AG20443 (cell line): ENCODE measurements at places on chromosomes 5 and 9.

DNA sequence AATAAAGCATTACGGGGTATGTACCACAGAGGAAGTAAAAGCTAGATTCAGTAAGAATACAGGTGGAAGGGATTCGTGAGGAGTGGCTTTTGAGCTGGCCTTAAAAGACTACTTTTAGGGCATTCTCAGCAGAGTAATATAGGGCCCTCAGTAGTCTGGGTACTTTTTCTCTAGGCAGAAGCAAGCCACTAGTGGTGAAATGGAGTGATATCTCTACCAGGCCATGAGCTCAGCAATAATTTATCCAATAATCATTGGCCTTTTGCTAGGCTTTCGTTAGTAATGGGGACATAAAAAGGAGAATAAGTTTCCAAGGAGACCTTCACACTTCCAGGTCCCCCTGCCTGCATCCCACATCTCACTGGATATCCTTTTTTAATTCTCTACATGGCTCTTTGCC lies 1.7 kb downstream of the POLR3G start:
- DNase-seq = no peak

- DNase-seq = no peak
These were observed 60.9 kb downstream of the NNT start for GRCh38 chr5:43663916-43664315.

- DNase-seq = no peak
These were observed 14.7 kb downstream of the TRAF2 start for GRCh38 chr9:136900988-136901515.

GRCh38 chr5:105807290-105807689 lies 1863.4 kb downstream of the EFNA5 start:
- DNase-seq = no peak

GRCh38 chr5:53433026-53433425 lies 47.4 kb upstream of the FST start:
- DNase-seq = no peak

GRCh38 chr5:96780626-96781025 lies 27.1 kb downstream of the ERAP1 start:
- no peak for DNase-seq

DNA sequence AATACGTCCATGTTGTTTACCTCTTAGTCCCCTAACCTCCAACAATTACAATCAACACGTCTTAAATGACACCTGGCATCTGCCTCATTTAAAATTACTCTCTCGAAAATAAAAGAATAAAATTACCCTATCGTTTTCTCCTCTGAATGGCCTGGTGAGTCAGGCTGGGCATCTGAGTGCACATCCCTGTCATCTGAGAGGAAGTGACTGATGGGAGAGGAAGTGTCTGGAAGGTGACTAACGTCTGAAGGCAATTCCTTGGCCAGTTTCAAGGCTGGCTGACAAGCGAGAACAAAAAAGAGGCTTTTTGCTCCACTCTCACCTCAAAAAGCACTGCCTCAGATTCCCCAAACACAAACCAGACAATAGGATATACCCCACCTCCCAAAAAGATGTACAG lies 57.7 kb downstream of the MAPKAP1 start:
- peak; percentile 84 for DNase-seq

GRCh38 chr5:95022967-95023695 lies 261.8 kb downstream of the MCTP1 start:
- DNase-seq = no peak

DNA sequence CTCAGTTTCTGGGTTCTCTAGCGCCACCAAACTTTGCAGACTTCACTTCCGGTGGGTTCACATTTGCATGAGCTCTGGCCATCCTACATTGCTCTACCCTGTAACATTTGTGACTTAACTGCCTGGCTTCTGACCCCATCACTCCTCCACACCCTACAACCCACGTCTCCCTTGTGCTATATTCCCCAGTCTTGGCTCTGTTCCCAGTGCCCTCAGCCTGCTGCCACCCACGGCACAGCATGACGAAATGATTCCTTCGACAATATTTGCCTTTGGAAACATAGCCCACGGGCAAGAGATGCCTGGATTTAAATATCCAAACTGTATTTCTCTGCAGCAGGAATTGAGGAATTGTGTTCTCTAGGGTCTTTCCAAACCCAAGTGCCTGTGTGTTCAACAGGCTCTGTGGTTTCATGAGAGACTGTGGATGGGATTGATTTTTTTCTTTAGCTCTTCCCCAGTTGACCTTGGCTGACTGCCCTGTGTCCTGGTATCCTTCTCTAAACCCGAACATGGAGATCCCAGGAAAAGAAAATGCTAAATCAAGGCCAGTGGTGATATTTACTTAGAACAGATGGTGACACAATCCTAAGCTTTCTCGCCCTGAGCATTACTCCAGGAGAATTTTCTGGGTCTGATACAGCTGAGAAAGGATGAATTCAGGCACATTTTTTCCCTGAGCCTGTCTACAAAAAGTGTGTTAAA lies 44.4 kb upstream of the GRIA1 start:
- DNase-seq = no peak

DNA sequence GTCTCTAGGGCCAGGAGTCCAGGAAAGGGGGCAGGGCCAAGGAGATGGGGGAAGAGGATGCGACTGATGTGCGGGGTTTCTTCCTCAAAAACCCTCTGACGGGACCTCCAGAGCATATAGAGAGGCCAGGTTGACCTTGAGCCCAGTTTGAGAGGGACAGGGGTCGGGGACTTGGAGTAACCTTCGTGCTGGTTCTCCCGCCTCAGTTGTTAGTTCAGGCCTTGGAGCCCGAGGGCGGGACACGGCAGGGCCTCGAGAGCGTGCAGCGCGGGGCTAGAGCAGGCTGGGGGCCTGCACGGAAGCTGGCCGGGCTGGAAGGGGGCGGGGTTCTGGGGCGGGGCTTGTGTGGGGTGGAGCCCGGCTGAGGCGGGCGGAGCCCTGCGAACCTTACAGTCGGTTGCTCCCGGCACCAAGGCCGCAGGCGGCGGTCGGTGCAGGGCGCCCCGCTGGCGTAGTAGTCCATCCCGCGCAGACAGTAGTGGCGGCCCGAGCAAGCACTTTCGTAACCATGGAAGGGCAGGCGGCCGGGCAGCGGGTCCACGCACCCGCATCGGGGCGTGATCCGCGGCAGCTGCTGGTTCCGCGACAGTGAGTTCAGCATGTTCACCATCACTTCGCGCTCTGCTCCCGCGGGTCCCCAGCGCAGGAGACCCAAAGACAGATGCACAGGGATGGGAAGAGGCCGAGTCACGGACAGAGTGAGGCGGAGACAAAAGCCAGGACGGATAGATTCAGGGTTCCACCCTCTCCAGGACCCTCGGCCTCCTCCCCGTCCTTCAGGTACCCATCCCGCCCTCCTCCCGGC lies 4.0 kb upstream of the MYORG start:
- DNase-seq = peak; percentile 97

GRCh38 chr5:137533963-137534362 lies 34.8 kb upstream of the SPOCK1 start:
- no peak for DNase-seq
